ENCODE measurements at places on chromosomes 11 and 22.

- DNase-seq, result no peak
Observed at GRCh38 chr11:100731471-100731870, 44.4 kb downstream of the ARHGAP42 start.

- no peak for DNase-seq
Observed at GRCh38 chr11:86624366-86624765, 48.0 kb downstream of the ME3 start.

GRCh38 chr22:36432592-36433317, 45.0 kb upstream of the MYH9 start:
- no peak for DNase-seq

DNA sequence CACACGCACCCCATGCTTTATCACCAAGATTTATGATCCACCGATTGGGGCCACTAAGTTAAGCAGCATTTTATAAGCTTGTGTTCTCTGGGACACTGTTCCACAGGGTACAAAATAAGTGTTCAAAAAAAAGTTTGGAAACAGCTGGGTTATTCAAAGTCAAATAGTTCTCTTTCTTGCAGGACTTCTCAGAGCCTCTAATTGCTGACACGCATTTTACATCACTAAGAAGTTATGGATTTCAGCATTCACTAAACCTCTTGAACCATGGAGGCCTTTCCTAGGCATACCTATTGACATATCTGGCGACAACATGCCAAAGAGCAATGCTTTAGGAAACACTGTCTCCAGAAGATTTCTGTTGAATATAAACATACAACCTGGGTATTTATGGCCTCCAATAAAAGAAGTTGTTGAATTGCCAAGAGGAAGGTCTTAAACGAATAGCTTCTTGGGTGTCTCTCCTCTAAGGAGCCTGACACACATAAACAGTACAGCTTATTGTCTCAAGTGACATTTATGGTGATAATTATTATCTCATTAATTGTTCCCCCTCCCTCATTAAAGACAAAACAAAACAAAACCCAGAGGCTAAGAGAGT, 147.1 kb upstream of the ARHGAP20 start:
- DNase-seq, result no peak

DNA sequence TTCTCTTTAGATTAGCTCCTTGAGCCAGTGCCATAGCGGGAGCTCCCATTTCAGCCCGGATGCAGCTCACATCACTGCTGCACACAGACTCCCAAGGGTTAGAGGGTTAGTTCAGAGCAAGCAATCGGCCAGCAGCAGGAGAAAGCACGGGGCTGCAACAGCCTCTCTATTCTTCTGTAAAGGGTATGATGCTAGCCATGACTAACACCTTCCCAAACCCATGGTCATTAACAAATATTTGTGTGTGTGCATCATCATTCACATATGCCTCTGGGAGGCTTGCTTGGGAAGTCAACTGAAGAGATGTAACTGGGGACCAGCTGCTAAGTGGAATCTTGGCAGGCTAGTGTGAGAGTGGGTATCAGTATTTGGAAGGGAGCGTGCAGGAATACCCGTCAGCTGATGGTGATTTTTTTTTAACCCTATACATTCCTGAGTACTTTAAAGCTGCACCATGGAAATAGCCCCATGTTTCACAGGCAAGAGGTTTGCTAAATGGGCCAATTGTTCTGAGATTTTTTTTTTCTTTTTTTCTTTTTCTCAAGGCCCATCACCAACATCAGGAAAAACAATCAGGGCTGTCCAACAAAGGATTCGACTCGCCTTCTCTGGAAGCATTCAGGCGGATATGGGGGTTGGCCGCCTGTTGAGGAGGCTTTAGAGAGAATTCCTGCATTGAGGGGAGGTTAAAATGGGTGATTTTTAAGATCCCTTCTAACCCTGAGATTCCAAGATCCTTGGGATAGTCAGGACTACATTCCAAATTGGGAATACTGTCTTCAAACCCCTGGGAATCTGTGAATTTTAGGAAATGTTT, 33.2 kb upstream of the CCDC89 start:
- peak; percentile 73 for DNase-seq

- DNase-seq, result no peak
Observed at GRCh38 chr11:20327377-20327935, 36.1 kb upstream of the HTATIP2 start.

- DNase-seq, result peak; percentile 75
Observed at GRCh38 chr11:127493330-127494022, 492.9 kb upstream of the KIRREL3 start.

DNA sequence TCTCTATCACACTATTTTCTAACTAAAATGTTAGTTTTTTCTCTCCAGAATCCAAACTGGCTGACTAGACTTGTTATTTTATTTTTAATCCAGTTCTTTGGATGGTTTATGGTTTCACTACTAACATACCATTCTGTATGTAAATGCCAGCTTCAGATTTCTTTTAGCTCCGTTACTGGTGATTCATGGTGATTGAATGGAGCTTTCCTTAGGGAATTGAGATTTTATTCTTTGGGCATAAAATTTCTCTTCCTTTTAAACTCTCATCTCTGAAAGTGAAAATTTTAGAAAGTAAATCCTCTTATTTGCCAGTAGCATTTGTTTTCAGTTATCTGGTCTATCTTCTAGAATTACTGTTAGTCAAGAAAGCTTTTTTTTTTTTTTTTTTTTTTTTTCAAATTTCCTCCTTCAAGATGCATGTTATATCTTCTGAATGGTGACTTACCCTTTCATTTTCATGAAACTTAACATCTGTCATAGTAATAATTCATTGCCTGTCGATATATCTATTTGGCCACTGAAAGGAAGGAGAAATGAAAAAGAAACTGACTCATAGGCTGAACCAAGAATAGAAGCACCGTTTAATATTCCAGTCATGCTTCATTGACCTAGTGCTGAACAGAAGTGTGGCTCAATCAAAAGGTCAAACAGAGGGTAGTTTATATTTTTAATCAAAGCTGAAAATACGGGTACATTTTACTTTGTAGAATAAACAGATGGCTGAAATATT, 6.4 kb downstream of the ENDOD1 start:
- DNase-seq, result peak; percentile 25

DNA sequence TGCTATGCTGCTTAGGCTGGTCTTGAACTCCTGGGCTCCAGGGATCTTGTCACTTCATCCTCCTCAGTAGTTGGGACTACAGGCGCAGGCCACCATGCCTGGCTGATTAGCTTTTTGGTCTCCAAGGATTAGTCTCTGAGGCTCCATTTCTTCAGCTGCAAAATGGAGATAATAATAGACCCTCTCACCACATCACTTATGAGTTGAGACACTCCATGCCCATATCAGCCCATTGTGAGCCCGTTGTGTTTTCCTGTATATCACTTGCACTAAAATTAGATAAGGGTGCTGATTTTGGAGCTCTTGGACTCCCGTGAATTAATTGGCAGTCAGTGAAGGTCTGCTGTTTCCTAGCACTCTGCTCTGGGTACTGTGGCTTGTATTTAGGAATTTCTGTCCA, 36.0 kb downstream of the DEPDC5 start:
- no peak for DNase-seq

- peak; percentile 28 for DNase-seq
Observed at GRCh38 chr11:128653801-128654231, 40.1 kb upstream of the FLI1 start.

GRCh38 chr11:105201166-105201565, 61.6 kb upstream of the CARD18 start:
- no peak for DNase-seq

DNA sequence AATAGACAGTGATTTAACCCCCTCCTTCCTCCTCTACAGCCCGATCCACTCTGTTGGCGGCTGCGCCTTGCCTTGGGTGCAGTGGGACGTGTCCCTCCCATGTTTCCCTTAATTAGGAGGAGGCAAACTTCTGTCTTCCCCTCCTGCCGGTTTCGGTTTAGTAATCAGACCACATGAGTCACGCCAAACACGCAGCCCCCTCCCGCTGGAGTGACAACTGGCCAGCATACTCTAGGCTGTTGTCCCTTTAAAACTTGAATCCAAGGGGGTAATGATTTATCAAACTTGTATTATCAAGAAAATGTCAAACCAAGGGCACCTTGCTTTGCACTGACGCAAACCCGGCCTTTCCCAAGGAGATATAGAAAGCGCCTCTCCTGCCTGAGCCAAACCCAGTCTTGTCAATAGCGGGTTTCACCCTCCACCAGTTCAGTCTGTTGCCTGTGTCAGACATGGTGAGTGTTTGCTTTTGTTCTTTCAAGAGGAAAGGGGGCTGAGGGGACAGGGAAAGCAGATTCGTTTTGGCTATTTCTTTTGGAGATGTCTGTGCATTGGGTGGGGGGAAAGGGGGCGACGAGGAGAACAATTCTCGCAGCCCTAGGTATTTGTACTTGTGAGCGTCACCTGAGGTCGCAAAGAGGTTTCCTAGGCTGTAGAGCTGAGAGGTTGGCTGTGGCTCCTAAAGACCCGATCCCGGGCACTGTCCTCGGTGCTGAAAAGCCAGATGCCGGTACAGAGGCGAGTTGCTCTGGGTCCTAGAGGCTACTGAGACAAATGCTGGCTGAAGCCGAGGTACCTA, at the start of gene SLC6A5:
Gene SLC6A5, plus strand, starts transcription at position 388 of the 799 bp plus-strand sequence. Its CDS starts 65 bp downstream, at position 453.
- peak; percentile 73 for DNase-seq

GRCh38 chr11:23318670-23319069, 458.4 kb upstream of the CCDC179 start:
- no peak for DNase-seq

GRCh38 chr22:39367035-39367434, 17.2 kb downstream of the SYNGR1 start:
- no peak for DNase-seq

GRCh38 chr22:37508431-37508992, 10.7 kb downstream of the CARD10 start:
- no peak for DNase-seq

GRCh38 chr11:15884141-15884540, 472.2 kb downstream of the SOX6 start:
- DNase-seq, result no peak

DNA sequence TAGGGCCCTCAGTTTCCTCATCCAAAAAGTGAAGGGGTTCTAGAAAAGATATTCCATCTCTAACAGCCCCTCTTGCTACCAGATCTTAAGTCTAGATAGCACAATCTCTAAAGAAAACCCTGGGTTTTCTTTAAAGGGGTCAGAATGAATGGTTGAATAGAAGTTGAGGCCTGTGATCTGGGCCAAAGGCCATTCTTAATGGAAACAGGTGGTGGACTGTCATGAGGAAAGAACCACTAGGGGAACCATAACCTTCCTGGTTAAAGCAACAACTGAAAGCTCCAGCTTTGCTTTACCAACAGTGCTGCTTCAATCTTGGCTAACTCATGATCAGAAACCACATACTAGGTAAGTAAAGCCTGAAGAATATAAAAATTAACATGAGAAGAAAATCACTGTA, 1.8 kb downstream of the CELF1 start:
- DNase-seq, result peak; percentile 36

- no peak for DNase-seq
Observed at GRCh38 chr11:1756791-1757771, 6.6 kb downstream of the CTSD start.

DNA sequence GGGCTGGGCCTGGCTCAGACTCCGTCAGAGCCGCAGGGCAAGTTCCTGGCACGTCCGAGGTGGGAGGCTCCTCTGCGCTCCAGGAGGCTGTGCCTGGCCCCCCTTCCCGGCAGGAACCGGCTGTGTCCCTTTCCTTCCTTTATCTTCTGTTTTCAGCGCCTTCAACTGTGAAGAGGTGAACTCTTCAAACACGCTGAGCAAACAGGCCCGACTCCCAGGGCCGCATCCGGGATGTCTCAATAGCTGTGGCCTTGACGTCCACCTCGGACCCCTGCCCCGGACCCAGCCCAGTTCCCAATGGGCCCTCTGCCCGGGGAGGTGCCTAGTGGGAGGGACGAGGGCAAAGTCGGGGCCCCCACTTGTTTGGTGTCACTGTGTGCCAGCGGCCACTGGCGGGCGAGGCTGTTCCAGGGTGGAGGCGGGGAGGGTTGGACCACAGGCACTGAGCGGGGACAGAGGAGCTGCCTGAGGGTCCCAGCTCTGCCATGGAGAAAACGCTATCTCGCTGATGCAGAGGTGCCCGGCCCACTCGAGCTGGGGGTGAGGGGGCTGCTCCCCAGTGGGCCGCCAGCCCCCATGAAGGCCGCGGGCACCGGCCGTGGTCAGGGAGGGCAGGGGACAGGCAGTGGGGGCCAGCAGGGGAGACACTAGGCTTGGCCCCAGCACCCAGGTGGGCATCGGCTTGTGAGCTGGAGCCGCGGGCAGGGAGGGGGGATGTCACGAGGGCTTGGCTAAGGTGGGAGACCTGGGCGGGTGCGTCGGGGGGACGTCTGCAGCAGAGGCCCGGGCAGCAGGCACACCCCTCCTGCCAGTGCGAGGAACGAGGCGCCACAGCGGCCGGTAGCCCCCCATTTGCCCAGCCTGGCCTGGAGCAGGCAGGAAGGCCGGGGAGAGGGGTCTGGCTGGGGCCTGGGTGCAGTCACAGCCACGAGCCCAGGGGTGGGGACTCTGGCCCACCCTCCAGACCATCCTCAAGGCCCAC, 2.7 kb upstream of the MUC5B start:
- DNase-seq, result peak; percentile 63

DNA sequence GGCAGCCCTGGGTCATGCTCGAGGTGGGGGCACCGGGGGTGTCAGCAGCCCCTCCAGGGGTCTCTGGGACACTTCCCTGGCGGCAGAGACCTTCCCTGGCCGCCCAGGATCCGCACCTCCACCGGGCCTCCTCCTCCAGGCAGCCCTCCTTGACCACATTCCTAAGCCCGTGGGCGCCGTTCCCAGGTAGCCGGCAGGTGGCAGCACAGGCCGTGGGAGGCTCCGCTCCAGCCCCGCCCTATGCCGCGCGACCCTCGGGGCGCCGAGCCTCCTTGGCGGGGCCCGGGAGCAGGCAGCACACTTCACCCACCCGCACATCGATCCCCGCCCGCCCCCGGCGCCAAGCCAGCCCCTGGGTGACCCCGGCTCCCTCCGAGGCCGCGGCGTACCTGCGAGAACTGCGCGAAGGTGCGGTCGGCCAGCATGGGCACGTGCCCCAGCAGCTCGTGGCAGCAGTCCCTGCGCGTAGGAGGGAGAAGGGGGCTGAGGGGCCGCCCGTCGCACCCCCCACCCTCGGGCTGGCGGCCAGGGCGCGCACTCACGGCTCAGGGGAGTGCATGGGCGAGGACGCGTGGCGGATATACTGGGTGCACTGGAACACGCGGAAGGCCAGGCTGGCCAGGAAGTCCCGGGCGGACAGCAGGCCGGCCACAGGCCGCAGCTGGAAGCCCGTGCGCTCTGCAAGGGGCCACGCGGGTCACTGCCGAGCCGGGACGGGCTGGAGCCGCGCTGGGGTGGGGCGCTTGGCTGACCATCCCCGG, 5.3 kb upstream of the INS start:
- DNase-seq, result peak; percentile 77

DNA sequence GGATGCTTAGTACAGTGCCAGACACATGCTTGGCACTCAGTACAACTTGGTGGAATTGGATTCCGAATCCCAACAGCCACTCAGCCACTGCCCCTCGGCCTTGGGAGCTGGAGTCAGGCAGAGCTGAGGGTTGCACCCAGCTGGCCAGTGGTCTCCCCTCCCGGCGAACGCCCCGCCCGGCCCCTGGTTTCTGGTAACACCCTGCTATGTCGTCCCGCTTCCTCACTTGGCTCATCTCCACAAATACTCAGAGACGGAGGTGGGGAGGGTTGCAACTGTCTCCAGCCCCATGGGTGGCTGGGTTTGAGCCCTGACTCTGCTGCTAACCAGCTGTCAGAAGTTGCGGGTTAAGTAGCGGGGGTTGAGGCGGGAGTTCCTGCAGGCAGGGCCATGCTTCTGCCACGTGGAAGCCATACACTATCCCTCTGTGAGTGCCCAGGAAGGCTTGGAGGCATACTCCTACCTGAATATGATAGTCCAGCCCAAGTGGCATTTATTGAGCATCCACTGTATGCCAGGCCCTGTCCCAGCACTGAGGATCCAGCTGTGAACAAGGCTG, 67.1 kb downstream of the GRIK4 start:
- no peak for DNase-seq

Data from DMS53 (cell line).